ENCODE measurements at places on chromosomes 6 and 20. TPM values are rescaled to one million over a fixed set of nuclear protein-coding genes. Genes with fewer than 3 reads are reported as not detected.

TMEM74B gene
- total RNA-seq: not detected

ULBP1 gene
- total RNA-seq: 0.61 TPM

WFDC12 gene
- total RNA-seq: not detected

BNIP5 gene
- not detected for total RNA-seq

CAGE1 gene
- total RNA-seq: not detected

SPATA25 gene
- total RNA-seq: 0.97 TPM

Data from hair follicle dermal papilla cell (primary cell).